ENCODE measurements at places on chromosomes 5 and 9. TPM values are rescaled to one million over a fixed set of nuclear protein-coding genes. Genes with fewer than 3 reads are reported as not detected.

The ACOT12 gene
- not detected for total RNA-seq

The HEMGN gene
- not detected for total RNA-seq

The SHOC1 gene
- under 0.01 TPM for total RNA-seq

The TAF1L gene
- under 0.01 TPM for total RNA-seq

The NSG2 gene
- total RNA-seq = not detected

The ECM2 gene
- total RNA-seq = 0.18 TPM

The NUDT12 gene
- 4.2 TPM for total RNA-seq

The DNAH5 gene
- total RNA-seq = 0.09 TPM

The TMEM215 gene
- not detected for total RNA-seq

The ZNF454 gene
- total RNA-seq = 1.2 TPM

The BTNL9 gene
- 0.27 TPM for total RNA-seq

The CATSPER3 gene
- total RNA-seq = 0.19 TPM

The KCNN2 gene
- total RNA-seq = 0.54 TPM

The ASS1 gene
- total RNA-seq = 4.2 TPM

The PRR7 gene
- total RNA-seq = 3.5 TPM

The TMOD1 gene
- total RNA-seq = 0.28 TPM

The SHC3 gene
- total RNA-seq = 7.6 TPM

Data from endothelial cell of coronary artery (primary cell).